ENCODE measurements at places on chromosomes 2 and 18.

DNA sequence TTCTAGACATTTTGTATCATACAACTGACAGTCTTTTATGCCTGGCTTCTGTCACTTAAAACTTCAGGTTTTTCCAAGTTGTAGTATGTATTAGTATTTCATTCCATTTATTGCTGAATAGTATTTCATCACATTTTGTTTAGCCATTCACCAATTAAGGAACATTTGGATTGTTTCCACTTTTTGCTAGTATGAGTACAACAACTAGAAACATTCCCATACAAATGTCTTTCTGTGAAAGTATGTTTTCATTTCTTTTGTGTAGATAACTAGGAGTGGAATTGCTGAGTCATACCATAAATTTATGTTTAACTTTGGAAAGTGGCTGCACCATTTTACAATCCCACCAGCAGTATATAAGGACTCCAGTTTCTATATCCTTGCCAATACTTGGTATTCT lies 135.9 kb downstream of the ATAD2B start:
- peaks cover 3% of the 10 kb centered on the region for H3K36me3 ChIP-seq
- H3K27me3 ChIP-seq = no peaks in the 10 kb centered on the region
- DNase-seq = no peak
- peak overlapping the region; percentile 26 for H3K27ac ChIP-seq

- peaks cover 32% of the 10 kb centered on the region for H3K36me3 ChIP-seq
- no peak overlapping the region for H3K4me3 ChIP-seq
- H3K27ac ChIP-seq = no peak overlapping the region
- H3K4me1 ChIP-seq = peaks cover 20% of the 10 kb centered on the region
These were observed 76.7 kb downstream of the BOLA3 start for GRCh38 chr2:74070991-74071390.

DNA sequence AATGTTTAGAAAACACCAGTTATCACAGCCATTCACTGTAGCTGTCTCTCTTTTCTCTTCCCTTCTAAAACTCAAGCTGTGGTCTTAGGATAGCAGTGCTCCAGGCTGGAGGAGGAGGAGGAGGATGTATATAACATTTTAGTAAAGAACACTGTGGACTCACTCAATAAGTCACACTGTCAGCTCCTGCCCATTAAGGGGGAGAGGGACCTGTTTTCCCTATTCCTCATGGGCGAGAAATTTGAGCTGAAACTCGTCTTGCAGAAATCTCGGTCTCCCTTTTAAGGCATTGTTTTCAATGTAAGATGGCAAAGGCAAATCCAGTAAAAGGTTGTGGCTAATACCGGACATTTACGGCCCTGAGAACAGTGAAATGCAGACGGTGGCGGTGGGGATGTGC lies 114.8 kb upstream of the ZNF236 start:
- no peak for DNase-seq
- no peaks in the 10 kb centered on the region for H3K36me3 ChIP-seq
- H3K4me1 ChIP-seq = no peaks in the 10 kb centered on the region
- H3K27ac ChIP-seq = no peak overlapping the region
- no peak overlapping the region for H3K4me3 ChIP-seq
- H3K27me3 ChIP-seq = peaks cover 7% of the 10 kb centered on the region

DNA sequence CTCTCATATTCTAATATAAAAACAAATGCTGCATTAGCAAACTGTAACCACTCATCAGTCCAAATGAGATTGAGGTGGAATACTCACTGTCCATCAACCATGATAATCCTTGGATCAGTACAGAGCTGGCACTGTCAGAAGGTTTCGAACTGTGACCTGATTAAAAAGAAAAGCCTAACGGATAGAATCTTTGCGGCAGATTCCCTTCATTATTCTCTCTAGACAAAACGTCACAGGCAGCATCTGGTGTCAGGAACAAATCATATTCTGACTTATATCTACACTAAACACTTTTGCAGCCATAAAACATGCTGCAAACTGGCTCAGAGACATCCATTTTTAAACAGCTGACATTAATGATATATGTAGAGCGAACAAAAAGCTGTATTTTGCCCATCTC lies 677.7 kb upstream of the NXPH2 start:
- no peaks in the 10 kb centered on the region for H3K4me1 ChIP-seq
- no peak overlapping the region for H3K4me3 ChIP-seq
- DNase-seq = no peak
- no peaks in the 10 kb centered on the region for H3K36me3 ChIP-seq
- no peak overlapping the region for H3K27ac ChIP-seq
- H3K27me3 ChIP-seq = no peaks in the 10 kb centered on the region

GRCh38 chr18:22411446-22411845 lies 6.3 kb downstream of the CTAGE1 start:
- peaks cover 11% of the 10 kb centered on the region for H3K4me1 ChIP-seq
- no peaks in the 10 kb centered on the region for H3K27me3 ChIP-seq
- peaks cover 2% of the 10 kb centered on the region for H3K36me3 ChIP-seq
- no peak for DNase-seq
- no peak overlapping the region for H3K4me3 ChIP-seq
- H3K27ac ChIP-seq = no peak overlapping the region

DNA sequence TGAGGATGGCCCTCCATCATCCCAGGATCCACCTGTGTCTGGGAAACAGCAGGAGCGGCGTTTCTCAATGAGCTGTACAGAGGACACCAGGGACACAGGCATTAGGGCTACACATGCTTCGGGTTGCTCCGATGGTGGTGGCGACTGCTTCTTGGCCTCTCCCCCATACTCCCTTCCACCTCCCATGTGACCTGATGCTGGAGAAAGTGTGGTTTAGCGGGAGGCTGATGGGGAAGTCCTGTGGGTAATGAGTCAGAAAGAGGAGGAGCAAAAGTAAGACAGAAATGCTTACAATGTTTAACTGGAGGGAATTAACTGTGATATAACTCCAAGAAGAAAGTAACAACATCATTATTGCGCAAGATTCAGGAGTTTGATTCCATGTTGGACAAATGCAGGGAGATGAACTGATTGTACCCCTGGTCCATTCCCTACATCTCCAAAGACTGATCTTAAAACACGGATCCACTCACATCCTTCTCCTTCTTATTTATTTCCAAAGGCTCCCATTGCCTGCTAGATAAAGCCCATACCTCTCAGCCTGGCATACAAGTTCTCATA lies 186.6 kb downstream of the NRP2 start:
- H3K4me3 ChIP-seq = no peak overlapping the region
- peak; percentile 77 for DNase-seq
- H3K27me3 ChIP-seq = peaks cover 18% of the 10 kb centered on the region
- peaks cover 15% of the 10 kb centered on the region for H3K4me1 ChIP-seq
- no peaks in the 10 kb centered on the region for H3K36me3 ChIP-seq

GRCh38 chr2:166361351-166362153 lies 14.2 kb downstream of the SCN9A start:
- no peak overlapping the region for H3K4me3 ChIP-seq
- H3K27me3 ChIP-seq = no peaks in the 10 kb centered on the region
- no peaks in the 10 kb centered on the region for H3K36me3 ChIP-seq
- no peak overlapping the region for H3K27ac ChIP-seq
- H3K4me1 ChIP-seq = no peaks in the 10 kb centered on the region

Measured in activated CD8-positive, alpha-beta T cell treated with anti-CD3 and anti-CD28 coated beads for 36 hours (primary cell).